ENCODE measurements at places on chromosomes 12 and 14. TPM values are rescaled to one million over a fixed set of nuclear protein-coding genes. Genes with fewer than 3 reads are reported as not detected.

The PKP2 gene
- 0.62 TPM for total RNA-seq

The RND1 gene
- total RNA-seq: 0.19 TPM

The ALDH1L2 gene
- total RNA-seq: 4.0 TPM

The FAR2 gene
- 15.8 TPM for total RNA-seq

GRCh38 chr14:66377574-66377973 is 108.6 kb upstream of the CCDC196 start:
- no peak for ATAC-seq

- no peak for ATAC-seq
Measured at GRCh38 chr12:57309420-57309819, 58.4 kb upstream of the STAC3 start.

- ATAC-seq: peak; percentile 78
Measured at GRCh38 chr12:9869307-9870161, at the start of gene CLEC2B. CLEC2B (minus strand) TSS chr12:9869354.

DNA sequence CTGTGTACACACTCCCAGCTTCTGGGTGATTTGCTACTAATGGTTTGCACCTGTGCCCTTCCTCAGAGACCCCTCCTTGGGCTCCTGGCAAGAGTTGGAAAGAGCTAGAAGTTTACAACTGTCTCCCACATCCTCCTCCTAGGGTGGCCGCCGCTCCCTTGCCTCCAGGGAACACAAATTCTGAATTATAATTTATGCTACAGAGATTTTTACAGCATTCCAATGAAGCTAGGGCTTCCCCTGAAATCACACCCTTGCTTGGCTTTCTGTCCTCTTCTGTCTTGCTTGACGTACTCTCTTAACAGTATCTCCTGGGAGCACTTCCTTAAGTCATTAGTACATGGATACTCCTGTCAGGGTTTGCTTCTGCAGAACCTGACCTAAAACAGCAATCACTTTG is 180.2 kb downstream of the KCNA5 start:
- no peak for ATAC-seq

GRCh38 chr12:43444940-43445564 is 107.0 kb downstream of the ADAMTS20 start:
- no peak for ATAC-seq
